ENCODE measurements at places on chromosomes 5 and 9.

- no peak for DNase-seq
These were observed 13.4 kb downstream of the MAST4 start for GRCh38 chr5:66609615-66610014.

DNA sequence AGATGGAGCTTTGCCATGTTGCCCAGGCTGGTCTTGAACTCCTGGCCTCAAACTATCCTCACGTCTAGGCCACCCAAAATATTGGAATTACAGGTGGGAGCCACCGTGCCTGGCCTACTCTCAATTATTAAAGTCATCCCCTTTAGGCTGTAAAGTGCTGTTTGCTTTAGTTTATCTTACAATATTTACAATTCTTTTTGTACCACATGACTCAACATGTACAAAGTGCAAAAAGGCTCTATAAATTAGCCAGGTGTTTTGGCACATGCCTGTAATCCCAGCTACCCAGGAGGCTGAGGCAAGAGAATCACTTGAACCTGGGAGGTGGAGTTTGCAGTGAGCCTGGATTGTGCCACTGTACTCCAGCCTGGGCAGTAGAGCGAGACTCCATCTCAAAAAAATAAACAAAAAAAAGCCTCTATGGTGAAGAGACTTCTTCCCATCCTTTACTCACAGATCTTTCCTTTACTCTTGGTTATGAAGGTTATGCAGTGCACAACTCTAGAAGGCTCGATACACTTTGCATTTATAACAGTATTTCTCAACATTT is 28.5 kb upstream of the MLLT3 start:
- no peak for DNase-seq

DNA sequence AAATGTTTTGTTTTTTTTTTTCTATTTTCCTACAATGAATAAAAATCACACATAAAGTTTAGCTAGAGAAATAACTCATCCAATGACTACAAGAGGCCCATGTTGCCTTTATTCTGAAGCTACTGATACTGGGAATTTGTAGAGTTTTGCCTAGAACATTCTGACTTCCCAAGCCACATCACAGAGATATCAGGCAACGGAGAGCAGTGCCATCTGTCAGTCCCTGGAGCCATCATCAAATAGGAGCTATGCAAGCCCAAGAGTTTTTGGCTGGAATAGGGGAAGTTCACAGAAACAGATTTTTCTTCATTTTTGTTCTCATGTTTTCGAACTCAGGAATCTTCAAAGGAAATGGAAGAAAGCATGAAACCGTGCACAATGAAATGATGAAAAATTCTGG is 896.6 kb downstream of the TLE1 start:
- DNase-seq = no peak

GRCh38 chr9:132986640-132987620 is 8.4 kb downstream of the GFI1B start:
- DNase-seq = peak; percentile 35

DNA sequence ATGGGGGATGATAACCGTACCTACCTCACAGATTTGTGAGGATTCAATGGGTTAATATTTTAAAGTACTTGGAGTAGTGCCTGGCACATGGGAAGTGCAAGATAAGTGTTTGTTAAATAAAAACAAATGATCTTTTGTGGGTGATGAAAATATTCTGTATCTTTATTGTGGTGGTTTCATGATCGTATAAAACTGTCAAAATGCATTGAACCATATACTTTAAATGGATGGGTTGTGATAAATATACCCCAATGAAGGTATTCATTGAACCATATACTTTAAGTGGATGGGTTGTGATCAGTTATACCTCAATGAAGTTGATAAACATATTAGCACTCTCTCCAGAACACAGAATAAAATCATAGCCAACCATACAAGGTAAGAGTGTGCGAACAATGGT is 234.5 kb downstream of the CRB2 start:
- DNase-seq = no peak

- no peak for DNase-seq
These were observed 38.8 kb downstream of the NTNG2 start for GRCh38 chr9:132200706-132201105.

DNA sequence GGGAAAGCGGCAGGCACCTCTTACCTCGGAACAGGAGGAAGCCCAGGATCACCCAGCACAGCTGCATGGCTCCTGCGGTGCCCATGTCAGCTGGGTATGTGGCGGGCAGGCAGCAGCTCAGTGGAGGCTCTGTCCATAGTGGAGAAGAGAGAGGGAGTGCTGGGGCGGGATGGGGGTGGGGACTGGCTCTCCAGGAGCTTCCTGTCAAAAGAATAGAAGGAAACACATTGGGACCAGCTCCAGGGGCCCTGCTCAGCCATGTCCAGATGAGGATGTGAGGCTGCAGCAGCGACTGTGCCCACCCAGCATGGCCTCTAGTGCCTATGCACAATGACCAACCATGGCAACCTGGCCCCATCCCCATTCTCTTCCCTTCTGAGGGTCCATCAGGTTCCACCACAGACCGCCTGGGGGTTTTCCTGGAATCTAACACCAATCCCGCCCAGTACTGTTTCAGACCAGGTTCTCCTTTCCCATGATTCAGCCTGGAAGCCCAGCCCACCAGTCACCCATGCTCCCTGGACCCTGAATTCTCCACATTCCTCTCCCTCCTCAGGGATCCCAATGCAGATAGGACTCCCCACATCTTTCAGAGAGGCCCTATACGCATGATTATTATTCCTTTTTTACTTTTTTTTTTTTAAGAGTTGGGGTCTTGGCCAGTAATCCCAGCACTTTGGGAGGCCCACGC is at the start of gene ECSCR:
ECSCR (minus strand) TSS at position 158 of the 691 bp plus-strand sequence; CDS start at position 85, 73 bp downstream.
- no peak for DNase-seq

DNA sequence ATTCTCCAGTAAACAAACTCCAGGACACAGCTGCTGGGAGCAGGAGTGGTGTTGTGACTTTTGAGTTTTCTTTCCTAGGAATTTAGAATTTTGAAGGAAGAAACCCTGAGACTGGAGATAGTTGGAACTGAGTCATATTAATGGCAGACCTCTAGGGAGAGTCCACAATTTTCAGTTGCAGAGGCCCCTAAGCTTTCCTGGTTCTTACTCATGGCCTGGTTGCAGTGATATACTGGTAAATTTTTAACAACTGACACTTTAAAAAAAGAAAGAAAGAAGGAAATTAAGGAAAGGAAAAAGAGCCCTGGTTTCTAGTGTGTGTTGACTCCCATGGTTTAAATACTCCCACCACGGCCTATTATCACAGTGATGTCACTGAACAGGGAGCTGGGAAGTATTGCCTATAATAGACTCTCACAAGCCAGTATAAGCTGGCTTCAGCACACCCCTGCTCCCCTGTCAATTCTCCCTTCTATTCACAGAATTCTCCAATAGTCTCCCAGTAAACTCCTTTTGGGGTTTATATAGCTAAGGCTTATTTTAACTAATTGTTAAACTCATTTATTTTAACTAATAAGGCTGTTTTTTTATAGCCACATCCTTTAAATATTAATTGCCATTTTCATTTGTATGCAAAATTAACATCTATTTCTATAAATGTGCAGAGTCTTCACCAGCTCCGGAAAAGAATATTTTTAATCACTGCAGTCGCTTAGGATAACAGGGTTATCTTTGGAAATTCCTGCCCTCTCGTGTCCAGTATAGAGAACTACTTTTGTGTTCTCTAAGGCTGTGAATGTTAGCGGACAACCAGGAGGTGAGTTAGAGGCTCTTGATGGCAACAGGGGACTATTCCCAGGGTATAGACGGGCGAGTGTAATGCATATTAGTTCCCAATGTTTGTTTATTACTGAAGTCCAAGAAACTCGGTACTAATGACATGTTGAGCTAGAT is 59.7 kb downstream of the GGTA1 start:
- no peak for DNase-seq

DNA sequence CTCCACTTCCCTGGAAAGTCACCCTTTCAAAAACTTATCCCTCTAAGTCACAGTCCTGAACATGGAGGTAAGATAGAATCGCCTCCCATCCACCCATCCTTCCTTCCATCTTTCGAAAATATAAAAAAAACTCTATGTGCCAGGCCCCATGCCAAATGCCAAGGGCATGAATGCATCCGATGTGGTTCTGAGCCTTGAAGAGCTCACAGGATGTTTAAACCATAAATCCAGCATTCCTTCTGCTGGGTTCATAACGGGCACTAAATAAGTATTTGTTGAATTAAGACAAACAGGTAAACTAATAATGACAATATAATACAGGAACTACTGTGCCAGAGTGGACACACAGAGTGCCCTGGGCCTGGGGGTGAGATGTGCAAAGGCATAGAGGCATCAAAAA is 147.3 kb downstream of the TTLL11 start:
- no peak for DNase-seq

GRCh38 chr5:150731669-150732242 is 27.1 kb downstream of the DCTN4 start:
- no peak for DNase-seq

DNA sequence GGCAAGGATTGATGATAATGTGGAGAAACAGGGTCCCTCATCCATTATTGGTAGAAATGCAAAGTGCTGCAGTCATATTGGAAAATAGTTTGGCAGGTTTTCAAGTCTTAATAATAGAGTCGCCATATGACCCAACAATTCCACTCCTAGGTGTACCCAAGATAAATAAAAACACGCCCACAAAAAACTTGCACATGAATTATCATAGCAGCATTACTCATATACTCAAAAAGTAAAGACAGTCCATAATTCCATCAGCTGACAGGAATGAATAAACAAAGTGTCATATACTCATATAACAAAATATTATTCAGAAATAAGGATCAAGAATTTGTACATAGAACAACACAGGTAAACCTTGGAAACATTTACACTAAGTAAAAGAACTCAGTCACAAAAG is 242.9 kb upstream of the FTMT start:
- no peak for DNase-seq

GRCh38 chr5:73434461-73434860 is 14.1 kb downstream of the FOXD1 start:
- DNase-seq = no peak

Measured in lower lobe of right lung (tissue), 2 donors.